ENCODE measurements at places on chromosomes 11 and 22.
A peak's percentile ranks its signal among the peaks of the same experiment; 100 is the strongest.

DNA sequence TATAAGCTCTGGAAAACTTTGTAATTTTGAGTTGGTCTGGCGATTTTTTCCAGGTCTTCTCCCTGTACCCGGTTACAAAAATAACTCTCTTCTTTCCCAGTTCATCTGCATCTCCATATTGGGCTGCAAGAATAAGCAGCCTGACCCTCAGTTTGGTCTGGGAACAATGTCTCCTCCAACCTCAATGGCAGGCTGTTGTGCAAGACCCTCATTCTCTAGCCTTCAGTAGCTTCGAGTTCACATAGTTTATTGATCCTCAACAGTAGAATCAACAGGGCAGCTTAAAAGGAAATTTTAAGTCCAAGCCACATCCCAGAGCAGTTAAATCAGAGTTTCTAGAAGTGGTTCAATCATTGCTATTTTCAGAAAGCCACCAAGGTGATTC lies 35.3 kb downstream of the TMPRSS5 start:
- no peak for DNase-seq

DNA sequence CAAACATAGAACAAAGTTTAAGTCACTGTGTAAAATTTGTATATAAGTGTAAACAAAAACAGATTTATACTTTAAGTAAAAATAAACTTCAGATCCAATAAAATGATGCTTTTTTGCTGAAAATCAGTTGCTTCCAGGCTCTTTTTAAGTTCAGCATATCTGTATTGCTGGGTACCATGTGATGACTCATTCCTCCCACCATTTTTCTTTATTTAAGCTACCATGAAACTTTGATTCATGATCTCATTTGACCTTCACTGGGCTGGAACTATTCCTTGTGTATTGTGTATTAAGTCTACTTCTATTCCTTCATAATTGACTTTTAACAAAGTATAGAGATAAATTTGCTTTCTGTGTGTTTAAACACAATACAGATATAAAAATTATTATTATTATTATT lies 46.3 kb upstream of the RRM1 start:
- no peak for DNase-seq

- DNase-seq, result no peak
Observed at GRCh38 chr22:23121000-23121421, 20.8 kb downstream of the RSPH14 start.

GRCh38 chr11:84588131-84588829 lies 1038.9 kb downstream of the DLG2 start:
- DNase-seq, result no peak

GRCh38 chr11:66313321-66314185 lies 3.3 kb downstream of the CD248 start:
- DNase-seq, result no peak

DNA sequence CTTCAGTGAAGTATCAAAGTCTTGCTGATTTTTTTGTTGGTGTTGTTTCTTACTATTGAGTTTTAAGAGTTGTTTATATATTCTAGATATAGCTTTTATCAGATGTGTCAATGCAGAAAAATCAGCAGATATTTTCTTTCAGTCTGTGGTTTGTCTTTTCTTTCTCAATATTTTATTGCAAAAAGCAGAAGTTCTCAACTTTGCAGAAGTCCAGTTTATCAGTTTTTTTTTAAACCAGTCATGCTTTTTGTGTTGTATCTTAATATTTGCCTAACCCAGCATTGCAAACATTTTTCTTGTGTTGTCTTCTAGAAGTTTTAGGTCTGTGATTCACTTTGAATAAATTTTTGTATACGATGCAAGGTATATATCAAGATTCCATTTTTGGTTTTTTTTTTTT lies 7.0 kb downstream of the ASRGL1 start:
- DNase-seq, result no peak

GRCh38 chr22:50264104-50264745 lies 2.7 kb upstream of the MAPK12 start:
- no peak for DNase-seq

DNA sequence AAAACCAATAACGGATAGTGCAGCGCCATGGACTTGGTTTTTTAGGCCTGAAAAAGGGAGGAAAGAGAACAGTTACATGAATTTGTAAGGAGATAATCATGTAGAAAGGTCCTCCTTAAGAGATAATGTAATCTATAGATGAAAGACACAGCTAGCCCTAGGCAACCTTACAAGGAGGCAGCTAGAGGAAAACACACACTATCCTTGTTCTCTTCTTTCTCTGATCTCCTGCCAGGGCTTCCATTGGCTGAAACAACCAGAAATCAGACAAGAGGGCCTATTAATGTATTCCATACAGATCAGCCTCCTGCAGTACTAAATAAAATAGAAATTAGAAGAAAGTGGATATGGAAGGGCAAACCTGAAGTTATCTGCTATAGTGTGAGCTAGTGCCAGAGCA lies 53.0 kb downstream of the KCNA4 start:
- DNase-seq, result no peak

DNA sequence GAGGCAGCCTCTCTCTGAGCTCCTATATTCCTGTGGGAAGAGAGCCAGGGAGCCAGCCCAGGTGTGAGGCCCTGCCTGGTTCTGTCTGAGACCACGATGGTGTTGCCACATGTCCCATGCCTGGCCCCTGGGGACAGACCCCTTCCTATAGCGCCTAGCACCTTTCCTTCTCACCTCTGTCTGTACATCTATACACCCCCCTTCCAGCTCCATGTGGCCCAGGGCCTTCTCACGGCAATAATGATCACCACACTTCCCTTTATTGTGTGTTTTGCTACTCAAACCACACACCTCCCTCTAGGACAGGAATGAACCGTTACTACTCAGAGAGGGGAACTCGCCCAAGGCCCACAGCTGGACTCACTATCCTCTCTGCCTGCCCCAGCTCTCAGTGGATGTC lies 12.8 kb downstream of the CD82 start:
- no peak for DNase-seq

- peak; percentile 83 for DNase-seq
Observed at GRCh38 chr11:10376061-10376460, 71.2 kb downstream of the ADM start.

DNA sequence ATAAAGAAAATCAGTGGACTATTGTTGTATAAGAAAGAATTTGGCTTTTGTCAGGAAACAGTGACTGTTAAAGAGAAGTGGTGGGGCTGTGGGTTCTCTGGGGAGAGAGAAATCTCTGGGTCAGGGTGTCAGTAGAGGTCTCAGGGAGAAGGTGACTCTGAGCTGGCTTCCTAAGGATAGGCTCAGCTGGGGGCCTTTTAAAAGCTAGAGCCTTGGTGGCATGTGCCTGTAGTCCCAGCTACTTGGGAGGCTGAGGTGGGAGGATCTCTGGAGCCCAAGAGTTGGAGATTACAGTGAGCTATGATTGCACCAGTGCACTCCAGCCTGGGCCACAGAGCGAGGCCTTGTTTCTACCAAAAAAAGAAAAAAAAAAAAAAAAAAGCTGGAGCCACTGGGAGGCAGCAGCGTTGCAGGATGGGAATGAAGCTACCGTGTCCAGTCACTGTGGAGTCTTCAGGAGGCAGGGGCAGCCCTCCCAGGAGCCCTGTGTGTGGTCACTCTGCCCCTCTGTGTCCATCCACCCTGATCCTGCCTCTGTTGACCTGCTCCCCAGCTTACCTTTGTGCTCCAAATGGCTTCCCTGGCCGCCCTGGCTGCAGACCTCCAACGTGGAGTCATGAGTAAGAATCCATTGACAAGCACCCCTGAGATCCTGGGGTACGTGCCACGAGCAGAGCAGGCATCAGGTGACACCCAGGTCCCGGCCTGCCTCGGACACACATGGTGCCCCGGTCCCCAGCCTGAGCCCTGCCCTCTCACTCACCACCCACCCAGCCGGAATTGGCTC lies 5.4 kb upstream of the MIF start:
- DNase-seq, result no peak

- DNase-seq, result no peak
Observed at GRCh38 chr11:76256448-76256847, 50.1 kb upstream of the WNT11 start.

DNA sequence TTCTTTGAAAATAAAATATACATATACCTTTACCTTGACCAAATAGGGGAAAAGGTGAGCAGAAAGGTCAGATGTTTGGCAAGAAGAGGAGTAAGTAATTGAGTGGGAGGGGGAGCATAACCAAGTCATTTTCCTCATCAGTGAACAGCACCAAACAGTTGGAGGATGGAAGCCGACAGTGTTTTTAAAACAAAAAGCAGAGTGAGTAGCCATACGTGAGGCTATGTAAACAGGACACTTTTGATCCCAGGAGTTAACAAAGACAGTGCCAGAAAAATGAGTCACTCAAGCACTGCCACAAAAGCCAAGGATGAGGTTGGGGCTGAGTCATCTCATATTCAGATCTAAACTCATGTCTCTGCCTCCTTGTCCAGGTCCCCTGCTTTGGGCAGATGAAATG lies 734.7 kb downstream of the KCNA4 start:
- DNase-seq, result peak; percentile 91

DNA sequence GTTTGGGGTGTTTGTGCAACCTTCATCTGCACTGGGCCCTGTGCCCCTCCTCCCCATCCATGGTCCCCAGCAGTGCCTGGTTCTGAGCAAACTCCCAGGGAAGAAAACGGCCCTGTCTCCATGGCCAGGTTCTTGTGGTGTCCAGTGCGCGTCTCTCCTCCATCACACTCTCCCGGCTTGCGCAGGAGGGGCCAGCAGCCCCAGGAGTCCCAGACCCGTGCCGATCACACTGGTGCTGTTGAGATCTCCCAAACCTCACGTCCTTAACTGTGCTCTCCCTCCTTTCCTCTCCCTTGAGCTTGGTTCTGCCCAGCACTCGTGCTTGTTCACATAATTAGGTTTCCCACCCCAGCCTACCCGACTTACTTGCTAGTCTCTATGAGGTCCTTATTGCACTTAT lies 10.9 kb upstream of the GRK2 start:
- no peak for DNase-seq

- DNase-seq, result peak; percentile 22
Observed at GRCh38 chr11:2142762-2143202, 3.6 kb upstream of the IGF2 start.

GRCh38 chr11:39345834-39346442 lies 2113.5 kb downstream of the LRRC4C start:
- DNase-seq, result no peak

DNA sequence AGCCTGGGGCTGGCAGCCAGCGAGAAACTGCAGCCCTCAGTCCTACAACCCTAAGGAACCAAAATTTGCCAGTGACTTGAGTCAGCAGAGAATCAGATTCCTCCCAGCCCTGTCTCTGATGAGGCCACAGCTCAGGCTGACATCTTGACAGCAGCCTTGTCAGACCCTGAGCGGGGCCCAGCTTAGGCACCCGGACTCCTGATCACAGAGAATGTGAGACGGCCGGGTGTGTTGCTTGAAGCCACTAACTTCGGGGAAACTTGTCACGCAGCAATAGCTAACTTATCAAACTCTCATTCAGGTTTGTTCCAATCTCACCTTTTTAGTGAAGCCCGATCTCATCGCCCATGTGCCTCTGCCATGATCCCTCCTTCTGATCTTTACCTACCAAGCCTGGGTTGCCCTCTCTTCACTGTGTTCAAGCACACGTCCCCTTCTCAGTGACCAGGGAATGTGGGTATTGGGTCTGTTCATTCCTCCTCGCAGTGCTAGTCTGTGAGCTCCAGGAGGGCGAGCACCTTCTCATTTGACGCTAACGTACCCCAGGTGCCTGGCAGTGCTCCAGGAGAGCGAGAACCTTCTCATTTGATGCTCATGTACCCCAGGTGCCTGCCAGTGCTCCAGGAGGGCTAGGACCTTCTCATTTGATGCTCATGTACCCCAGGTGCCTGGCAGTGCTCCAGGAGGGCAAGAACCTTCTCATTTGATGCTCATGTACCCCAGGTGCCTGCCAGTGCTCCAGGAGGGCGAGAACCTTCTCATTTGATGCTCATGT lies 280.7 kb downstream of the BRD1 start:
- no peak for DNase-seq

DNA sequence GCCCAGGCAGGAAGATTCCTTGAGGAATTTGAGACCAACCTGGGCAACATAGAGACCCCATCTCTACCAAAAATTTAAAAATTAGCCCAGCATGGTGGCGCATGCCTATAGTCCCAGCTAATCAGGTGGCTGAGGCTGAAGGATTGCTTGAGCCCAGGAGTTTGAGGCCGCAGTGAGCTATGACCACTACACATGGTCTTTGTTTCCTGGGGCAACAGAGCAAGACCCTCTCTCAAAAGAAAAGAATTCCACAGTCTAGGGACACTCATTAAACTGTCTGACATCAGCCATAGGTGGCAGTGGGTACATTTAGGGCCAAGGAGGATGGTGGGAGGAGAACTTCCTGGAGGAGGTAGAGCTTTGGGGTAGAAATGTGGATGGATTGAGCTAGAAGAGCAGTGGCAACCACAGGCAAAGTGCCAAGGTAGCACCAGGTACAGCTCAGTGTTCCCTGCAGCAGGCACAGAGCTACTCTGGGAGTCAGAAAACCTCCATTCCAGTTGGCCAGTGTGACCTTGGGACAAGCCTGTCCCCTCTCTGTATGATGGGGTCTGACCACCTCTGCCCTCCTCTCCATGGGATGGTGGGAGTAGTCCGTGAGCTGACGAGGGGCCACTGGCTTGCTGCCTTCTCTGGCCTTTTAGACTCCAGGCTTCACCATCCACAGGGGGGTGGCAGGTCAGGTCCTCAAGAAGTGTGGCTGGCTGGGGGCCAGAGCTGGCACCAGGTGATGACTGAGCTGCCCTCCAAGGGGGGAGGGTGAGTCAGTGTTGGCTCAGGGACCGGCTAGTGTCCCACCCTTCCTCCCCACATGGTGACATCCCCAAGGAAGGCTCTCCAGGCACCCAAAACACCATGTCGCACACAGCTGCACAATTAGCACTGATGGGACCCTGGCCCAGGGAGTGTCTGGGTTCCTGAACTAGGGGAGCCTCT lies 3.7 kb upstream of the CLCF1 start:
- DNase-seq, result no peak

- DNase-seq, result no peak
Observed at GRCh38 chr11:70429428-70429705, 31.0 kb downstream of the CTTN start.

DNA sequence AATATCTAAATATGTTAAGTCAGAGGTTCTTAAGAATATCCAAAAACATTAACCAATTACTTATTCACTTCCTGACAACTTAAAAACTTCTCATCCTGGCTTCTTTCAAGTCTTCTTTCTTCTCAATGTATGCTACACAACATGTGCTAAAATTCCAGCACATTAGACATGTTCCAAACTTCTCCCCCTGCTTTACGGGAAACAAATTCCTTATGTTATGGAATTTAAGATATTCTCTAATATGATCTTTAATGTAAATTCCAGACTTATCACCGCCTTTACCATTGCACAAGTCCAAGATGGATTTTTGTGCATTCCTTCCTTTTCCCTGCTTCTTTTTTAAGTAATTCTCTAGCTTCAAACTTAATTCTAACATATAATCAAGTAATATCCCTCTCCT lies 964.5 kb upstream of the CHORDC1 start:
- no peak for DNase-seq

DNA sequence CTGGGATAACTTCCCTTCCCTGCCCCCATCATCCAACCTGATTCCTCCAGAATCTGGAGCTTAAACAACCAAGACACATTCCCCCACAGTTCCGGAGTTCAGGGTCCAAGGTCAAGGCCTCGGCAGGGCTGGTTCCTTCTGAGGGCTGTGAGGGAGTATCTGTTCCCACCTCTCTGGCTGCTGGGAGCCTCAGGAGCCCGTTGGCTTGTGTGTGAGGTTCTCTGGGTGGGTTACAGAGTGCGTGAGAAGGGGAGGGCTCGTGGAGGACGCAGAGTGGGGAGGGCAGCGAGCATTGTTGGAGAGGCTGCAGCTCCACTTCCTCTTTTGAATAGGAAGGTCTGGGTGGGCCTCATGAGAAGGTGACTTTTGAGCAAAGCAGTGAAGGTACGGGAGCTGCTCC lies 8.5 kb downstream of the SERHL2 start:
- no peak for DNase-seq
